ENCODE measurements at places on chromosomes 12 and 14. TPM values are rescaled to one million over a fixed set of nuclear protein-coding genes. Genes with fewer than 3 reads are reported as not detected.

EGLN3 gene
- total RNA-seq, result 65.0 TPM

DNA sequence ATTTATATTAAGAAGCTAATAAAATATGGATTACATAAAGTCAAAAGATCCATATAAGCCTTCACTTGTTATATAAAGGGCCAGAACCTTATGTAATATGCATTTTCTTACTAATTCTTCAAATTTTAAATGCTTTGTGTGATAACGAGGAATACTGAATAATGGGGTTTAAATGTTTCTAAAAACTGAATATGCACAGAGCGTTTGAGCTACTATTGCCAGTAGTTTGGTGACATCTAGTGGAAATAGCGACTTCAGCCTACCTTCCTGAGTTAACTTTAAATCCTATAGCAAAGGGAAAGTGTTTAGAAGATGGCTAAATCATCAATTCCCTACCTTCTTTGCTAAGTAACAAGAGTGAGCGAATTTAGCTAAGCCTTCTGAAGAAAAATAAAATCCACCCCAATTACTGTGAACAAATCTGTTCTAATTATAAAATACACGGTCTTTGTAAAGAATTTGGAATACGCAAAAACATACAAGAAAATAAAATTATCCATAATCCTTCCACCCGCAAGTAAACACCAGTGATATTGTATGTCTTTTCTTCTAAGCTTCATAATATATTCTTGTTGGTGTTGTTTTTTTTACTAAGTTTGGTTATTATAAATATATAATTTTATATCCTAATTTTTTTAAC lies 115.5 kb upstream of the G2E3 start:
- H3K27me3 ChIP-seq, result no peaks in the 10 kb centered on the region
- peak; percentile 69 for DNase-seq
- H3K4me1 ChIP-seq, result peaks cover 26% of the 10 kb centered on the region
- H3K4me3 ChIP-seq, result no peak overlapping the region
- no peak overlapping the region for H3K27ac ChIP-seq

GRCh38 chr14:50854521-50854920 lies 17.3 kb upstream of the ABHD12B start:
- no peaks in the 10 kb centered on the region for H3K36me3 ChIP-seq
- H3K4me1 ChIP-seq, result peaks cover 2% of the 10 kb centered on the region
- DNase-seq, result no peak
- no peak overlapping the region for H3K27ac ChIP-seq

DNA sequence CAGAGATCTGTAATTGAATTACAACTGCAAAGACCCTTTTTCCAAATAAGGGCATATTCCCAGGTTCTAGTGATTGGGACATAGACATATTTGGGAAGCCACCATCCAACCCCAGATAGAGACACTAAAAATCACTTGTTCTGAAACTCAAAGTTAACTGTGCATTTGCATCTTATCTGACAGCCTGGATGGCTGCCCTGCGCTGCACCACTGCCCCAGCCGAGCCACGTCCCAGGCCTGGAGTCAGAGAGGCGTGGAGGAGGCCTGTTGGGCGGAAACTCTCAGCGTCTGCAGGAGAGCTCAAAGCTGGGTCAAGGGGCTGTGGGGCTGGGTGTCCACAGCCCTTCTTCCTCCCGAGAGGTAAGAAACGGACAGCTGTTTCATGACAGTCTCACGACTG lies 124.4 kb downstream of the RIMBP2 start:
- no peaks in the 10 kb centered on the region for H3K27me3 ChIP-seq
- H3K4me3 ChIP-seq, result no peak overlapping the region
- H3K4me1 ChIP-seq, result no peaks in the 10 kb centered on the region
- H3K27ac ChIP-seq, result no peak overlapping the region

- H3K36me3 ChIP-seq, result no peaks in the 10 kb centered on the region
- H3K27me3 ChIP-seq, result no peaks in the 10 kb centered on the region
- no peak overlapping the region for H3K4me3 ChIP-seq
- H3K4me1 ChIP-seq, result peaks cover 13% of the 10 kb centered on the region
- no peak for DNase-seq
Measured at GRCh38 chr14:43591776-43592175, 915.3 kb downstream of the FSCB start.

GRCh38 chr14:103594265-103594664 lies 31.5 kb downstream of the COA8 start:
- peak; percentile 92 for DNase-seq
- H3K27ac ChIP-seq, result peak overlapping the region; percentile 90
- H3K4me1 ChIP-seq, result peaks cover 25% of the 10 kb centered on the region

GUCY2C gene
- total RNA-seq, result not detected

GRCh38 chr12:130965214-130965613 lies 11.5 kb downstream of the ADGRD1 start:
- no peaks in the 10 kb centered on the region for H3K36me3 ChIP-seq
- H3K4me3 ChIP-seq, result no peak overlapping the region
- no peaks in the 10 kb centered on the region for H3K27me3 ChIP-seq
- H3K27ac ChIP-seq, result no peak overlapping the region
- H3K4me1 ChIP-seq, result no peaks in the 10 kb centered on the region
- DNase-seq, result no peak

TCL1A gene
- total RNA-seq, result not detected

GRCh38 chr14:69682621-69683263 lies 71.3 kb downstream of the SUSD6 start:
- H3K36me3 ChIP-seq, result no peaks in the 10 kb centered on the region
- H3K27ac ChIP-seq, result no peak overlapping the region
- no peak for DNase-seq
- no peaks in the 10 kb centered on the region for H3K27me3 ChIP-seq
- peaks cover 31% of the 10 kb centered on the region for H3K4me1 ChIP-seq
- H3K4me3 ChIP-seq, result no peak overlapping the region

RPAP3 gene
- 61.9 TPM for total RNA-seq

GRCh38 chr14:68586896-68587751 lies 205.7 kb downstream of the ZFP36L1 start:
- peaks cover 54% of the 10 kb centered on the region for H3K4me1 ChIP-seq
- no peak overlapping the region for H3K4me3 ChIP-seq
- no peaks in the 10 kb centered on the region for H3K36me3 ChIP-seq
- no peaks in the 10 kb centered on the region for H3K27me3 ChIP-seq
- peak; percentile 29 for DNase-seq

Measured in neural progenitor cell (in vitro differentiated cells).